ENCODE measurements at places on chromosomes 12 and 14. TPM values are rescaled to one million over a fixed set of nuclear protein-coding genes. Genes with fewer than 3 reads are reported as not detected.

DNA sequence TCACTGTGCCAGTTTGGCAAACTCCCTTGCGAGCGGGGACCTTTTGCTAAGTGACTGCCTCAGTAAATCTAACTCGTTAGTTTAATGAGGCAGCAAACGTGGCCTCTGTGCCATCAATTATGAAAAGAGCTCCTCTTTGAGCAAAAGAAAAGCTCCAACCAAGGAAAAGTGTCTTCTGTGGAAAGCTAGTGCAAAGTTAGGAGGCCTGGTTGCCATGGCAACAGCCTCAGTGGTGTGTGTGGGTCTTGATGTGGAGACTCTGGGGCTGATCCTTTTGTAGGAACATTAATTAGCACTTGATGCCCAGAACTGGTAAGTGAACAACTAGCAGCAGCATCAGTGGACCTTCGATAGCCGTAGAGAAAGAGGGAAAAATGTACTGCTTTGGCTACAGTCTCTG, 145.7 kb downstream of the CHST11 start:
- no peak for DNase-seq

GRCh38 chr12:89834676-89835075, 126.0 kb upstream of the ATP2B1 start:
- DNase-seq = no peak

GRCh38 chr12:102024765-102025164, 37.0 kb downstream of the WASHC3 start:
- no peak for DNase-seq

Gene HEATR5A
- total RNA-seq = 18.7 TPM

Gene RESF1
- 51.2 TPM for total RNA-seq
